ENCODE measurements at places on chromosomes 2 and 18. TPM values are rescaled to one million over a fixed set of nuclear protein-coding genes. Genes with fewer than 3 reads are reported as not detected.

DNA sequence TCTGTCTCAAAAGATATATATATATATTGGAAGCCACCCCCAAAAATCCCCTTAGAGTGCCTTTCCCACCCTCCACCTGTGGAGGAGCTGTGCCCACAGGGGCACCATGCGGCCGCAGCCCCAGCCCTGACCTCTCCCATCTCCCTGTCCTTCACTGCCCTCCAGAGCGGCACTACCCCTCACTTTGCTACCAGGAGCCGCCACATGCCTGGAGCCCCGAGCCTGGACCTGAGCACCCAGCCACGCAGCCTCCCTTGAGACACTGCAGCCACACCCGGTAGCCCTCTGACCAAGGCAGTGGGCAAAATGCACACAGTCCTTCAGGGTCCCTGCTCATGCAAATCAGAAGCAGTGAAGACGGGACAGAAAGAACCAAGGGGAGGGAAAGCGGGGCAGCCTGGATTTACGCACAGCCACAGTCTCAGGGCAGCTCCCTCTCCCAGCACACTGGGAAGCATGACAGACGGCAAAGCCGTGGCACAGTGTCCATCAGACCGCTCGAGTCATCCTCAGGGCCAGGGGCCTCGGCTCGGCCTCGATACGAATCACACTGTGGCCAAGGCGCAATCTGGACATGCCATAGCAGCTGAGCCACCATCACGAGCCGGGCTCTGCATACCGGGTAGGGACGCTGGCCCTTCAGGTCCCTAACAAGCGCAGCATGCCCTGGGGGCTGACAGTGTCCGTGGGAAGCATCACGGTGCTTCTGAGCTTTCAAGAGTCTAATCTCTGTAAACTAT is 10.1 kb downstream of the HDAC4 start:
- DNase-seq: no peak

DNA sequence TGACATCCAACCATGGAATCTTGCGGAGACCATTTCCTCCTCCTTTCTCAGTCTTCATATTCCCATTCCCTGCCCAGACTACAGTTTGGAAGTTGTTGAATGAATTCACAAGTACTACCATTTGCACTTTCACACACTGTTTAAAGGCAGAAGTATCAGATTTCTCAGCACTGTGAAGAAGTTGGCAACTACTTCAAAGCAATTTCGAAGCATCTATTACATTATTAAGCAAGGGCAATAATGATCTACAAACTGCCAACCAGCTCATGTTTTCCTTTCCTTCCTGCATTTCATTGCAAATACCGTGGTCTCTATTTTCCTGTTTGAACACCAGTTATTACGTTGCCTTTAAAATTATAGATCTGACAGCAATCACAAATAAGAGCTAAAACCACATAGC is 105.5 kb downstream of the IRS1 start:
- DNase-seq: no peak

The CIB4 gene
- total RNA-seq: not detected

GRCh38 chr2:241257419-241258032 is 57.9 kb downstream of the HDLBP start:
- DNase-seq: peak; percentile 22

- no peak for DNase-seq
Measured at GRCh38 chr18:13564579-13564978, 161.8 kb downstream of the FAM210A start.

The STARD6 gene
- not detected for total RNA-seq

DNA sequence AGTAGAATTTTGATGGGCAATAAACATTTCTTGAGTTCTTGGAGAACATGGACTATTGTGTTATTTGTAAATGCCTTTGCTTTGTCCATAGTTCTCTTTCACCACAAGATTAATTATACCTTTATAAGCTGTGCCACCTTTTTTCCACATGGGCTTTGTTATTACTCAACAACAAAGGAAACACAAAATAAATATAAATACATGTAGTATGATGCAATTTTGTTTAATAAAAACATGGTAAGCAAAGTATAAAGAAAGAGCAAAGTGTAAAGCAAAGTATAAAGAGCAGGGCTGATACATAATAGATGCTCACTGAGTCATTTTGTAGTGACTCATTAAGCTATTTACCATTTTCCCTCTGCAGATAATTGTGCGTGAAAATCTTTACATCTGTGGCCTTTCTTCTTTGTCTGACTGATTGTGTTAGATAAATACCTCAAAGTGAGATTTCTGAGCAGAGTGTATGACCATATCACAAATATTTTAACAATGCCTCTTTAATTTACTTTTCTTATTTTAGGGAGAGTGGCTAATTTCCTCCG is 80.9 kb downstream of the CERS6 start:
- DNase-seq: peak; percentile 48

The CTLA4 gene
- not detected for total RNA-seq

- no peak for DNase-seq
Measured at GRCh38 chr2:63018439-63018838, 32.2 kb upstream of the OTX1 start.

- no peak for DNase-seq
Measured at GRCh38 chr2:141900826-141901225, 230.0 kb downstream of the LRP1B start.

DNA sequence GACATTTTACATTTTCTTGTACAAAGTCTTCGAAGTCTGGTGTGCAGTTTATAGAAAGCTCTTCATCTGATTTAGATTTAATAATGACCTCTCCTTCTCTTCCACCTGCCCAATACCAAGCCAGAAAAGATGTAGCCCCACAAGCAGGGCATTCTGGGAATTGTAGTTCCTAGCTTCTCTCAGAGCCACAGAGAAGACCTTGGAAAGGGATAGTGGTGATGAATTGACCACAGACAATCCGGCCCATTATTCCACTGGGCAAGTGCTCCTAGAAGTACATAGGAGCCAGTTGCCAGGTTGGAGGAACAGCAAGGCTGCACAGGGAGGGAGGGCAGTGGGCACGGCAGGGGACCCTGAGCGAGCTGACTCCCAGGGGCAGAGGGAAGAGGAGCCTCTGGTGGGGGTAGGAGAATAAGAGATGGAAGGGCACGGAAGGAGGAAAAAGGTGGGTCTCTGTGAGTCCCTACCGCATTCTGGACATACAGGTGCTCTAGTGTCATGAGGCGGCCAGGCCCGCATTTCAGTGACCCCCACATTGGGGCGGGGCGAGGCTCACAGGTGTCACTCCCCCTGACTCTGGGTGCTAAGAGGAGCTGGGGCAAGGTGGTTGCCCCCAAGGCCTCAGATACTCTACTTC is 152.5 kb upstream of the HAAO start:
- peak; percentile 70 for DNase-seq

DNA sequence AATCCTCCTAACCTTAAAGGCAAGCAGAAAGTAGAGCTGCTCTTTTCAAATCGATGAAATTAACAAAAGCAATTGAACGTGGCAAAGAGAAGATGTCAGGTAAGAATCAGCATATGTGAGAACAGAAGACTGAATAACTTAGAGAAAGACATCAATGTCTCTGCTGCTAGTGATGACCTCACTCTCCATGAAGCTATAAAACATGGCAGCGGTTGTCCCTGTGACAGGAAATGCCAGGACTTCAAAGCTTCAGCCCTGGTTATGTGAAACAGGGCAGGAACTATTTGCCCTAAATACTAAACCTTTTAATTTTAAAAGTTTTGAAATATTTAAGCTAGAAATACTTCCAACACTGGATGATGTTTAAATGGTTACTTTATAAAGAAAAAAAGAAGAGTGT is 383.7 kb downstream of the XIRP2 start:
- peak; percentile 4 for DNase-seq

GRCh38 chr2:39583781-39584180 is 81.9 kb upstream of the TMEM178A start:
- no peak for DNase-seq

The ANKRD30B gene
- total RNA-seq: not detected

The MOGAT1 gene
- total RNA-seq: not detected

DNA sequence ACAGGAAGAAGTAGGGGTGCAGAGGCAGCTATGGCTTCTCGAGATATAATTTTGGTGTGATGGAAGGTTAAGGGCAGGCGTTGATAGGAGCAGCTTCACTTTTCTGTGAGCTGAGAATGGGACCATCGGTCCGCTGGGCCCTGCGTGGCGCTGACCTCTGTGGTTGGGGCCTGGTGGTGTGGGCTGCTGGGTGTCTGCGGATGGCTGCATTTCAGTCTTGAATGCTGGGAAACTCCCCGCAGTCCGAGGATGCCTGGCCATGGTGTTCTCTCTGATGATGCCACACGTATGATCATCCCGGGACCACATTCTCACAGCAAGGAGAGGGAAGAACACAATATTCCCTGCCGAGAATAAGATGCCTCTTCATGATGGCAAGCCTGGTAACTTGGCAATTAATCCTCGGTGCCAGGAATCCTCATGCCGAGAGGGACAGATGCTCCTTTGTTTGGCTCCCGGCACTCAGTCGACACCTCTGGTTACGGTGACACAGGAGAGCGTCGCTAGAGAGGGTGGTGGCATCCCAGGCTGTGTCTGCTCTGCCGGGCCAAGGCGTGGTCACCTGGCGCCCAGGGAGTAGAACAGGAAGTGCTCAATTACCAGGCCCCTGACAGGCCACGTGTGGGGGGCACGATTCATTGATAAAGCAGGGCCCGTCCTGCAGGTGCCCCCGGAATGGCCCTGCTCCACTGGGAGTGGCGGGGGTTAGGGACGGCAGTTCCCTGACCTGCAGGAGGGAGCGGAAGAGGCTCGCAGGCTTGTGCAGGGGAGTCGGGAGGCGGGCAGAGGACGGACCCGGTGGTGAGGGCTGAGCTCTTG is 119.4 kb upstream of the CTDP1 start:
- DNase-seq: no peak

The ZNF638 gene
- total RNA-seq: 83.0 TPM

DNA sequence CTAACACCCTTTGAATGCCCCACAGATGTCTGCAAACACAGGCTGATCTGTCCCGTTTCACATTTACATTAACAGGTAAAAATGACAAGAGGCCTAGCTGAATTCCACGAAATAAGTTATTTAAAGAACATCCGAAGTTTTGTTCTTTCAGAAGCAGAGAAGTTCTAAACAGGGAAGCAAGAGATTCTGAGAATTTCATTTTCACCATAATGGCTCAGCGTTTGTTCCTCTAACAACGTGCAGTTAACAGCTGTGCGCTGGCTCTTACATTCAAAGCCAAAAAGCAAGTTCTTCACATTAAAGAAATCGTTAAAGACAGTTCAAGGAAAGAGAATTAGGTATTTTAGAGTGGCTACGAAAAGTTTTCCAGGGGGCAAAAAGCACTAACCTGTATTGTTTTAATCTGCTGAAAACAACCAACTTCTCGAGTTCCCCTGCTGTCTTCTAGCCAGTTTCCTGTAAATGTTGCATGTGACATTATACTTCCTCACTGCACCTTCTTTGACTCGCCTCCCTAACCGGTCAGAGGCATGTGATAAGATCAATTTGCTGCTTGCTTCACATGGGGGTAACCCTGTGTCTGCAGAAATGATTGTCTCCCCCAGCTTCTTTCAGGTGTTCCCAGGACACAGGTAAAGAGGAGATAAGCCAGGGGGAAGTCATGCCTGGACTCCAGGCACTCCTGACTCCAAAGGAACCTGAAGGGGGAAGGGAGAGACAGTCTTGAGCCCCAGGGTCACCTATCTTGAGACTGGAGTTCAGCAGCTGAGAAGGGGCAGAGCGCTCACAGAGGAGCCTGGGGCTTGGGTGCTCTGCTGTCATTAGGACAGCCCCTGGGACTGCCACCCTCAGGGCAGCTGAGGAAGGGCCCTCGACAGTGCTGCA is 36.8 kb upstream of the WIPF1 start:
- DNase-seq: peak; percentile 58

DNA sequence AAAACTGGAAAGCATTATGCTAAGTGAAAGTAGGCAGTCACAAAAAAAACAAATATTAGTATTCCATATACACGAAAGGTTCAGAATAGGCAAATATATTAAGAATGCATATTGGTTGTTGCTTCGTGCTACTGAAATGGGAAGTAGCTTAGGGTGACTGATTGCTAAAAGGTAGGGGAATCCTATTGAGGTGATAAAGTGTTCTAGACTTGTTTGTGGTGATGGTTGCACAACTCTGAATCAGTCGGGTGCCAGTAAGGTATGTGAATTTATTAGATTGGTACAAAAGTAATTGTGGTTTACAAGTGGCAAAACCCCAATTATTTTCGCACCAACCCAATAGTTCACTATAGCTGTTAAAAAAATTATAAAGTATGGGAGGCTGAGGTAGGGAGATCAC is 20.7 kb downstream of the USP34 start:
- DNase-seq: no peak

- DNase-seq: no peak
Measured at GRCh38 chr18:48800466-48800865, 150.3 kb downstream of the SMAD7 start.

DNA sequence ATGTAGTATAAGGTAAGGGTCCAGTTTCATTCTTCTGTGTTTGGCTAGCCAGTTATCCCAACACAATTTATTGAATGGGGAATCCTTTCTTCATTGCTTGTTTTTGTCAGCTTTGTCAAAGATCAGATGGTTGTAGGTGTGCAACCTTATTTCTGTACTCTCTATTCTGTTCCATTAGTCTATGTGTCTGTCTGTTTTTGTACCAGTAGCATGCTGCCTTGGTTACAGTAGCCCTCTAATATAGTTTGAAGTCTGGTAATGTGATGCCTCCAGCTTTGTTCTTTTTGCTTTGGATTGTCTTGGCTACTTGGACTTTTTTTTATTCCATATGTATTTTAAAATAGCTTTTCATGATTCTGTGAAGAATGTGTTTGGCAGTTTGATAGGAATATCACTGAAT is 222.1 kb downstream of the XIRP2 start:
- DNase-seq: no peak

DNA sequence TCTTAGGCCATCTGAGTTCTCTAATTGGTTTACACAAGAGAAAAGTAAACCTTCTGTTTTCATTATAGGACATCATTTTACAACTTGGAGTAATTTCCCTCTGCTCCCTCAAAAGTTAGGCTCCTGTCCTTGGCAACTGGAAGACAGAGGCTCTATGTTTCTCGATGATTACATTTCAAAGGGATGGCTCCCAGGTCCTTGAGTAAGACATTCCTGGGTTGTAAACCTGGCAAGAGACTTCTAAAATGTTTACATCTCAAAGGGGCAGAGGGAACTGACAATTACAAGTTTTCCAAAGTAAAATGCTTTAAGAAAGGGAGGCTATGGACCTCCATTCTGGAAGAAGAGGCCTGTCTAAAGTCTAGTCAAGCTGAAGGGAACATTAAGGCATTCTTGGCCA is 268.3 kb upstream of the REG3G start:
- no peak for DNase-seq

DNA sequence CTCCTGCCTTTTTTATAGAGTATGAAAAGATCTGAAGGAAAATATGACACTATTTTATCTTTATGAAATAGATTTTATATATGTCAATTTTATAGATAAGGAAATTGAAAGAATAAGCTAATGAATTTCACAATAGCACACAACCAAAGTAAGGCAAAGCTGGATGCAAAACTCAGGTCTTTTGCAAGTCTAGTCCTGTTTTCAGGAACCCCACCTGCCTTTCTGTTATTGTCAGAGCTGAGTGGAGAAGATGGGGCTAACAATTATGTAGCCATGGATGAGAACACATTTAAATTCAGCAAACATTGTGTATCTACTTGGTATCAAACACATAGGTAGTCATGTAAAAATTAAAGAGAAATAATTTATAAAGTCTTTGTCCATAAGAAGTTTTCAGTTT is 161.5 kb upstream of the ZEB2 start:
- DNase-seq: no peak

GRCh38 chr18:36309436-36310391 is 12.2 kb downstream of the FHOD3 start:
- peak; percentile 98 for DNase-seq
